Midbrain (tissue), 1 donor: ENCODE measurements at places on chromosomes 2 and 18.

DNA sequence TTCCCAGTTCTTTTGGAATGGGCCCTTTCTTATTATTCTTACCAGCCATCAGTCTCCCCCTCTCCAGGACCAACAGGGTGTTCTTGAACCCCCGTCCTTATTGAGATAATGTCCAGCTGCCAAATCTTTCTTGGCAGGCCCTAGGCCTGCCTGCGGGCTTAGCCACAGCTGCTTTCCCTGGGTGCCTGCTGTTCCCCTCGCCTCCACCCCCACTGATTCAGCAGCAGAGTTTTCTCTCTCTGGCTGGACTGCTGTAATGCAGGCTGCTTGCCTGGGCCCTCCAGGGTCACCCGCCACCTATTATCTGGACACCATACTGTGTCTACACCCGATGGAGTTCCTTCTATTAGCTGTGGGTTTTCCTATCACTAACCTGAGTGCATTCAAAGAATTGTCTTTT is 395.4 kb upstream of the ATP5MC3 start:
- DNase-seq = no peak

GRCh38 chr2:4415171-4415570 is 711.8 kb downstream of the DCDC2C start:
- no peak for DNase-seq

DNA sequence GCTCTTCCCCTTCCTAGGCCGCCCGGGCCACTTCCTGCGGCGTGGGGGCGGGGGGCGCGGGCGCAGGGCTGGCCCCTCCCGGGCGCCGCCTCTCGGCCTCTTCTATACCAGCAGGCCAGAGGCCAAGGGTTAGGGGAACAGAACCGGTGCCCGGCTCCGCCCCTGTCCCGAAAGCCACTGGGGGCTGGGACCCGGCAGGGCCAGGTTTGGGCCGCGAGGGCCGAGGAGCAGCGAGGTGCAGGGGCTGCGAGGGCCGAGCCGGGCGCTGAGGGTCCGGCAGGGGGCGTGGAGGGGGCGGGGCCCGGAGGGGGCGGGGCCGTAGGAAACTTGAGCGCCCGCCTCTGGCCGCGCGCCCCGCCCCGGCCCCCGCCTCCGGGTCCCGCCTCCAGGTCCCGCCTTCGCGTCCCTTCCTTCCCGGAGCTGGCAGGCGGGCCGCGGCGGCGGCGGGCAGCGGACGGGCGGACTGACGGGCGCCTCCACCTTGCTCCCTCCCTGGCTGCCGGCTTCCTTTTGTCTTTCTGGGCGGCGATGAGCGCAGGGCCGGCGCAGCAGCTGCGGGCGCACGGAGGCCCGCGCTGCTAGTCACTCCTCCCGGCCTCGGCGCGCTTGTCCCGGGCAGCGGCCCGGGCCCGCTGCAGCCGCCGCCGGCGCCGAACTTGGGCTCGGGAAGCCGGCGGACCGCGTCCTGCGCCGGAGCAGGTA is at the start of gene HPCAL1:
Gene HPCAL1 (plus strand): TSS at position 426 of the 702 bp plus-strand sequence. CDS start 116,854 bp downstream, outside the sequence.
- DNase-seq = peak; percentile 88

GRCh38 chr2:17813742-17814473 is 2.4 kb upstream of the MSGN1 start:
- no peak for DNase-seq

DNA sequence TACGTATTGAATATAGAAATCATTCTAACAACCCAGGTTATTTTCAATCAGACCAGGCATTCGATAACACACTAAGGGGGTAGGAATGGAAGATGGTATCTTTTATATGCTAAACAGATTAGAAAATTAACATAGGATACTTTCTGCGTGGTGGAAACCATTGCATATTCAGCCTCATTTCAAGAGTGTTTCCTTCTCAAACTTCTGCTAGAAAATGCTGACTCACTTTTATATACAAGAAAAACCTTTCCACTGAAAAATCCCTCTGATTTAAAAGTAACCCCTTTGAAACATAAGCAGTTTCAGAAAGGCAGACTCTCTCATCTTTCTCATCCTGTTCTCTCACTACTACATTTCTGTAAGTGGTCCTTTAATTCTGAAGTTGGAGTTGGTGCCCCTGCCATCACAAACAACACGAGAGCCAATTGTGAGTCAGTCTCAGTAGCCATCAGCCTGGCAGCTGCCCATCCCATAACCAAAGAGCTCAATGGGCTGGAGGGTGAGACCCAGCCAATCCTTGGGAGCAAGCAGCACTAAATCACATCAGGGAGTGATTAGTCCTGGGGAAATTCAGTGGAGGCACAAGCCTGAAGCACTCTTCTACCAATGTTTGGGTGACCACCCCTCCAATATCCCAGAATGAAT is 343.1 kb downstream of the CELF4 start:
- DNase-seq = no peak

- no peak for DNase-seq
These were observed 701.0 kb downstream of the DCDC2C start for GRCh38 chr2:4404363-4404762.

DNA sequence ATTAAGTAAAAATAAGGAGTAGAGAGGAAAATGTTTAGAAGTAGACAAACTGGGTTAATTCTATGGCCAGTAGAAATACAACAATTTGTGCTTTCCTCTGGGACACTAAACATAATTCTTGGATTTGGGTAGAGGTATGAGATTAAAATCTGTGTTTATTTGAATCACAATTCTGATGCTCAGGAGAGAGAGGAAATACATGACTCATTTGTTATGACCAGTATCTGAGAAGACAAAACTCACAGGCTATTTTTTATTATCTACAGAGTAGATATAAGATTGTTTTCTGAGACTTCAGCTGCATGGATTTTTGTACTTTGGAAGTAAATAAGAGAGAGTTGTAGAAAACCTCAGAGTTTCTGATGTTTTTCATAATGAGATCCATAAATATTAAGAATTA is 315.7 kb upstream of the CWC22 start:
- DNase-seq = no peak

GRCh38 chr18:33558529-33558928 is 19.5 kb upstream of the ASXL3 start:
- no peak for DNase-seq

- no peak for DNase-seq
These were observed 49.0 kb upstream of the TMEM247 start for GRCh38 chr2:46430413-46430812.

DNA sequence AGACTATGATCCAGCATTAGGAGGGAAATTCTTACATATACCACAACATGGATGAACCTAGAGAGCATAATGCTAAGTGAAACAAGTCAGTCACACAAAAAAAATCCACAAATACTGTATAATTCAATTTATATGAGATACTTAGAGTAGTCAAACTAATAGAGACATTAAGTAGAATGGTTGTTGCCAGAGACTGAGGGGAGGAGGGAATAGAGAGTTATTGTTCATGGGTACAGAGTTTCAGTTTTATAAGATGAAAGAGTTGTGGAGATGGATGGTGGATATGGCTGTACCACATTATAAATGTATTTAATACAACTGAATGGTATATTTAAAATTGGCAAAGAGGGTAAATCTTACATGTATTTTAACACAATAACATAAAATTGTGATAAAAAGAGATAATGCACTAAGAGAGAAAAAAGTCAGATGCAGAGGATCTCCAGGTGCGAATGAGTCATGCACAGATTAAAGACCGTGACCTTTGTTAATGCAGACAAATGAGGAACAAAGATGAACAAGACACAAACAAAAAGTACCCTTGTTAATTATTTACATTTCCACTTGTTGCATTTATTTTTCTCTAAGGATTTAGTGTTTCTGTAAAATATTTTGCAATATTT is 541.7 kb upstream of the MEX3C start:
- no peak for DNase-seq

DNA sequence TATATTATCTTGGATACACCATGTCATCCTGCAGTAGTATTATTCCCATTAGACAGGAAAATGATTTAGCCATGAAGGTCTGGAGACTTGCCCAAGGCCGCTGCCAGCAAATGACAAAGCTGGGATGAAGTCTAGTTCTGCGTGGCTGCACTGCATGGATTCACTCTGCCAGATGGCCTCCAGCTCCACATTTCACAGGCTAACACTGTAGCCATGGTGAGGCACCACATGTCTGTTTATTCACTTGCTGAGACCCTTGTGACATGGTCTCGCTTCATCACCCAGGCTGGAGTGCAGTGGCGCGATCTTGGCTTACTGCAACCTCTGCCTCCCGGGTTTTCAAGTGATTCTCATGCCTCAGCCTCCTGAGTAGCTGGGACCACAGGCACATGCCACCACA is 31.5 kb upstream of the SCG2 start:
- no peak for DNase-seq

GRCh38 chr2:70546376-70546775 is 7.2 kb downstream of the TGFA start:
- no peak for DNase-seq

DNA sequence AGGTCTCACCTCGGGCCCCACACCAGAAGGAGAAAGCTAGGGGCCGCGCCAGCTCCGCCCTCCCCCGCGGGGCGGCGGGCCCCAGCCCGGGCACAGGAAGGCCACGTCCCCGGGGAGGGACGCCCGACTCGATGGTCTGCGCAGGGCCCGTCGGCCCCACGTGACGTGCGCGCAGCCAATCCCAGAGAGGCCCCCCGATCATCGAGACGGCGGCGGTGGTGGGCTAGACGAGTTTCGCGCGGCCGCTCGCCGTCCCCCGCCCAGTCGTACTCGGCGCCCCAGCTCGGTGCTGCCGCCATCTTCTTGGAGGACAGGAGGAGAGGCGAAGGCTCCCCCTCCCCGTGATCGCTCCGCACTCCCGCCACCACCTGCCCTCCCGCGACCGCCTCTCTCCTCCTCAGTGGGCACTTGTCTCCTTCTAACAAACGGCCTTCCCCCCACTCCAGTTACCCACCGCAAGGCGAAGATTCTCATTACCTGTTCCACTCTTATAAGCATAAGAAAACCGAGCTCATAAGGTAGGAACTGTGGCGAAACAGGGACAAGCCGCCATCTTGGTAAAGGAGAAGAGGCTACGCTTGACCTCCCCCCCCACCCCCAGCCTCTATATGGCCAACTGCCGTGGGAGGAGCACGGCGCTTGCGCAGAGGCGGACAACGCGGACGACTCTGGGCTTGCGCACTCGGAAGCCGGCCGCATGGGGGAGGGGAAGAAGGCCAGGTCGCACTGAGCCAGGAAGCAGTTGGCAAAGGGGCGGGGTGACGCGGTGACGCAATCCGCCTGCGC is at the start of gene HDLBP:
Gene HDLBP (minus strand): TSS at position 580 of the 786 bp plus-strand sequence. CDS start 48,803 bp downstream, outside the sequence.
- peak; percentile 97 for DNase-seq

GRCh38 chr2:120716641-120717585 is 18.8 kb upstream of the GLI2 start:
- DNase-seq = no peak

GRCh38 chr2:204124140-204124750 is 187.7 kb downstream of the ICOS start:
- DNase-seq = no peak

- no peak for DNase-seq
These were observed 14.5 kb downstream of the METTL8 start for GRCh38 chr2:171419333-171419732.

GRCh38 chr2:86049529-86049928 is 56.2 kb downstream of the POLR1A start:
- DNase-seq = no peak

DNA sequence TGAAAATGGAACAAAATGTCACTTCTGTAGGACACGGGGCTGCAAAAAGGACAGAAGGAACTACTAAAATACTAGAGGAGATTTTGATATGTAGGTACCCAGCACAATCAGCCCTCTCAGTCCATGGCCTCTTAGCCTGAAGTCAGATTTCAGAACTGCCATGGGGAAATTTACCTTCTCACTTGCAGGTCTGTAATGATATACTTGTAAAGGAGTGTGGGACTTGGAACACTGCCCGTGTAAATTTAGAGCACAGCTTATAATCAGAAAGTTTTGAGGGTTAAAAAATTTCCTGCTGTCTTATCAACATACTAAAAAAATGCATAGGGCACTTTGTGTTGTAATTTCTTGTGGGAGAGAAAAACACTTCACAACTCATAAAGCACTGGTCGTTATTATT is 60.6 kb downstream of the ZEB2 start:
- DNase-seq = no peak

DNA sequence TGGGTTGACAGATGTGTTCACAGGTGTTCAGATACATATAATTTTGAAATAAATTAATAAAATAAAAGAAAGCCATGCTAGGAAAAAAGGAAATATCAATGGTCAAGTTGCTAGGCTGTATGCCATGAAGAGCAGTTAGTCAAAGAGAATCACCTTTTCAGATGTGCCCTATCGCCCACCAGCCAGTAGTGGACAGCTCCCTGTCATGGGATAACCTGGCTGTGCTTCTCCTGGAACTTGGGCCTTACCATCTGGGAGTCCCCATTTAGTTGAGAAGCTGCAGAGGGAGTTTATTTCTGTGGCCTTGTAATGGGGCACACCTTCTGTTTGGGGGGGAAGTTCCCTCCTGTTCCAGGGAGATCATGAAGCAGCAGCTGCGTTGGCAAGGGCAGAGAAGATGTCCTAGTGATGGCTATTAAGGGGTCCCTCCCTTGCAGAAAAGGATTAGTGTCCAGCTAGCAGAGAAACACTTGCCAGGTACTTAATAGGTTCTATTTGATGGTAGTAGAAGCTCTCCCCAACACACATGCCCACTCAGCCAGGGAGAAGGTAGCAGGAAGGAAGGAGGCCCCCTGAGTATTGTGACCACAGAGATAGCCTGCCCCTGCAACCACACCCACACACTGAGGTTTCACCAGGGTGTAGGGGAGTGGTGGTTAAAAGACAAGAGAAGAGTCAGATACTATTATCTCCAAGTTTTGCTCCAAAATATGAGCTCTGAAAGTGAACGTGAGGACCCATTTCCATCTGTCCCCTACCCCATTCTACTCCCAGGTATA is 117.7 kb downstream of the B3GNT2 start:
- DNase-seq = no peak

GRCh38 chr18:27040796-27041195 is 144.3 kb downstream of the CHST9 start:
- no peak for DNase-seq

GRCh38 chr2:62539606-62540407 is 33.8 kb upstream of the TMEM17 start:
- no peak for DNase-seq

- DNase-seq = no peak
These were observed 178.8 kb upstream of the CHST9 start for GRCh38 chr18:27363872-27364271.
